ENCODE measurements at places on chromosomes 3 and 15. TPM values are rescaled to one million over a fixed set of nuclear protein-coding genes. Genes with fewer than 3 reads are reported as not detected.

DNA sequence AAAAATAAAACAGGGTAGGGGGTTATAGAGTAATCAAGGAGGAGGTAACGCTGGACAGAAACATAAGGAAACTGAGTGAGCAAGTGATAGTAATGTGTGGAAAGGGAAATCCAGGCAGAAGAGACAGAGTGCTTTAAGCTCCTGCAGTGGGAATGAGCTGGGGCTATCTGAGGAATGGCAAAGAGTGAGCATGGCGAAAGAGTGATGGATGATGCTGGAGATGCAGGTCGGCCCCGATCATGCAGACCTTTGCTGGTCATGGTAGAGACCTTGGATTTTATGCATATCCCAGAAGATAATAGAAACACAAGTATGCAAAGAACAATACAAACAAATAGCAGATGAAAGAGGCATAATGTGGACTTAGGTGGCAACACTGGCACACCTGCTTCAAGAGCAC lies 26.0 kb upstream of the ACAP2 start:
- no peak for DNase-seq

DNA sequence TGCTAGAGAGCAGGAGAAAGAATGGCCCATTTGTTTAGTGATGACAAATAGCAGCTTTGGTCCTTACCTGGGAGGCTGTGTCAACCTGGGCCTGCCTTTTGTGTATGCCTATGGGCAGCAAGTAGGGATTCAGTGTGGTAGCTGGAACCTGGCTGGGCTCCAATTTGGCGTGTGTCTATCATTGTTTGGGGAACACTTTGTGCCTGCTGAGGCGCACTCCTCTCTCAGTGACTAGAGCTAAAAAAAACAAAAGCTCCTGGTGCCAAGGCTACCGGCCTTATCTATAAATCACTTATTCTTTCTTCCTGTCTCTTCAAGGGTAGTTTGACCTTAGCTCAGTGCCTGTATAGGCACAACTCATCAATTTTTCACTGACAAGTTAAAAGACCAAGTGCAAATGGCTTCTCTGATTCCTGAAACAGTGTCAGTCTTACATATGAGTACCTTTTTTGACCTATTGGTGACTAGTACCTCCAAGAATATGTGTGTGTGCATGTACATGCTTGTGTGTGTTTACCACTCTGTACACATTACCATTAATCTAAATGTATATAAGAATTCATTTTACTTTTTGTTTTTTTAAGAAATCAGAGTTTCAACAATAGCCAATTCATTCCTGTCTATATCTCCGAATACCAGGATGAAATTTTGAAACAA lies 54.6 kb downstream of the GMNC start:
- DNase-seq: no peak

DNA sequence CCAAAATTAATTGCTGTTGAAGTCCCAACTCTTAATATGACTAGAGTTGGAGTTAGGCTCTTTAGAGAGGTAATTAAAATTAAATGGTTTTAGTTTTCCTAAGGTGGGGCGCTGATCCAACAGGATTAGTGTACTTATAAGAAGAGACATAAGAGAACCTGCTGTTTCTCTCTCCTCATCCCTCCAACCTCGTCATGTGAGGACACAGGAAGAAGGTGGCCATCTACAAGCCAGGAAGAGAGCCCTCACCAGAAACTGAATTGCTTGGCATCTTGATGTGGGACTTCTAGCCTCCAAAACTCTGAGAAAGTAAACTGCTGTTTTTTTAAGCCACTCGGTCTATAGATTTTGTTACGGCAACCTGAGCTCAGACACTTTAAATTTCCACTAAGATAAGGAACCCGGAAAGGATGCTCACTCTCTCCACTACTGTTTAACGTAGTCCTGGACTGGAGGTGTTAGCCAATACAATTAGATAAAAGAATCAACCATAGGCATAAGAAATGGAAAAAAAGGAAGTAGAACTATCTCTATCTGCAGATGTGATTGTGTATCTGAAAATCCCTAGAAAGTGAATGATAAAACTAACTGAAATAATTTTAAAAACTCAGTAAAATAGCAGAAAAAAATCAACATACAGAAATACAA lies 26.8 kb downstream of the DCBLD2 start:
- peak; percentile 44 for DNase-seq

Gene KNG1
- total RNA-seq: not detected

Gene CPNE9
- not detected for total RNA-seq

Gene GOLGA6D
- not detected for total RNA-seq
